ENCODE measurements at places on chromosomes 6 and 20.

DNA sequence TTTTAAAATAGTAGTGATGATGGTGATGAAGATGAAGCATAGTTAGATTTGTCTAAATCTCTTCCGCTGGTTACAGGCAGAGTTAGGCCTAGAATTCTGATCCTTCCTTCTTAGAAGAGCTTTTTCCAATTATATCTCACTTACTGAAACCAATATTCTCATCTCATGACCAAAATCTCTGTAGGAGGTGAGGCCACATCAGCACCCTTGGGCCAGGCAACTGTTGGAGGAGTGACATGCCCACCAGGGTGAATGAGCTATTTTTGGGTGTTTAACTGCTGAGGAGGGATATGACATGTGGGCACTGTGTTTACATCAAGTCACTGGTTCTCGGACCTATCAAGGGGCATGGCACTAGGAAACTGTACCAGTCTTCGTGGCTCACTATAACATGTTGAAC lies 102.2 kb upstream of the SLC24A3 start:
- DNase-seq: no peak

DNA sequence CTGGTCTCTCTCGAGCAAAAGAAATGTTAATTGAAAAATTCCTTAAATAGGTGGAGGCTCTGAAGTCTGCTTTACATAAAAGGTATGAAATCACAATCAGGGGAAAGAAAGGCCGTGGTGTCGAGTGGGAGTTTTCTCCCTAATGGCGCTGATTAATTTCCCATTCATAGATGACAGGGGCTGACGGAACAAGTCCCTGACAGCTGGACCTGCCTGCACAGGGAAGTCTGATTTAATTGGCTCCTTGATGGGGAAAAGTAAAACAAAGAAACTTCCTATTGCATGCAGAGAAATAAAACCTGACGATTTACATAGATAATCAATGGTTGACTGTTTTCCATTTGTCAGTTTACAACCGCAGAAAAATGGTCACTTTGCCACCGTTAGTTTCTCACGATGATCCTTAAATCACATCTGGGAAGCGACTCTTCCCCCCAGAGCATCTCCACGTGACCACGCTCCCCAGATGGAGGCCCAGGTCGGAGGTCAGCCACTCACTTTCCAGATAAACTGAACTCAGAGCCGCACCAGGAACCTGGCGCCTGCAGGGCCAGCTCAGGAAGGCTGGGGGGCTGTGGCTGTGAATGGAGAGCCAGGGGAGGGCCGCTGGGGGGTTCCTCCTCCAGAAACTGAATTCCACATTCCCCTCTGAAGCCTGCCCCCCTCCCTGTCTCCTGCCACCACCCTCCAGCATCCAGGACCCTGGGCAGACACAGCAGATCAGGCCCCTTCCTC lies 55.3 kb downstream of the DLL1 start:
- DNase-seq: no peak

- DNase-seq: no peak
Measured at GRCh38 chr20:16571333-16571732, 1.9 kb downstream of the KIF16B start.

GRCh38 chr20:2421247-2421646 lies 40.5 kb downstream of the TGM6 start:
- no peak for DNase-seq

- DNase-seq: peak; percentile 54
Measured at GRCh38 chr6:15327271-15327670, 81.4 kb downstream of the JARID2 start.

- DNase-seq: no peak
Measured at GRCh38 chr6:148893481-148893880, 146.7 kb downstream of the UST start.

Data from activated naive CD4-positive, alpha-beta T cell treated with anti-CD3 and anti-CD28 coated beads, Interleukin-2, amount 50 U/mL, for 16 hours (primary cell).